ENCODE measurements at places on chromosomes 7 and 10.

GRCh38 chr10:96720422-96721206 lies at the start of gene PIK3AP1:
Gene PIK3AP1 (minus strand): TSS chr10:96720514. CDS start chr10:96720394, 120 bp downstream.
- DNase-seq = no peak

GRCh38 chr7:76108540-76109233 lies 60.8 kb downstream of the MDH2 start:
- peak; percentile 72 for DNase-seq

- DNase-seq = no peak
Measured at GRCh38 chr7:44335184-44335583, 9.8 kb upstream of the CAMK2B start.

DNA sequence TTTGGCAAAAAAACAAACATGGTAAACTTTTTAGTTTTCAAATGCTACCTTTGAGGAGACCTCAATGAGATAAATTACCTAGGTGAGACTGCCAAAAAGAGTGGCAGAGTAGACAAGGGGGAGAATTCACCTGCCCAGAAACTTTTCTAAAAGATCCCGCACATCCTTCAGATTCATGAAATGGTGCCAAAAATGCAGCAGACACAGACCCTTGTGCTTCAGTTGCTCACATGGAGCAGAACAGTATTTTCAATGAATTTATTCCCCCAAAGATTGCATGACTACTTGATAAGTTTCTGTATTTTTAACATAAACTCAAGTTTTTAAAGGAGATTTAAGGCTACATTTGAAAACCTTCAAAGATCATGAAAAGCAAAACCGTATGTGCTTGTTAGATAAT lies 270.0 kb downstream of the TRIL start:
- DNase-seq = no peak

DNA sequence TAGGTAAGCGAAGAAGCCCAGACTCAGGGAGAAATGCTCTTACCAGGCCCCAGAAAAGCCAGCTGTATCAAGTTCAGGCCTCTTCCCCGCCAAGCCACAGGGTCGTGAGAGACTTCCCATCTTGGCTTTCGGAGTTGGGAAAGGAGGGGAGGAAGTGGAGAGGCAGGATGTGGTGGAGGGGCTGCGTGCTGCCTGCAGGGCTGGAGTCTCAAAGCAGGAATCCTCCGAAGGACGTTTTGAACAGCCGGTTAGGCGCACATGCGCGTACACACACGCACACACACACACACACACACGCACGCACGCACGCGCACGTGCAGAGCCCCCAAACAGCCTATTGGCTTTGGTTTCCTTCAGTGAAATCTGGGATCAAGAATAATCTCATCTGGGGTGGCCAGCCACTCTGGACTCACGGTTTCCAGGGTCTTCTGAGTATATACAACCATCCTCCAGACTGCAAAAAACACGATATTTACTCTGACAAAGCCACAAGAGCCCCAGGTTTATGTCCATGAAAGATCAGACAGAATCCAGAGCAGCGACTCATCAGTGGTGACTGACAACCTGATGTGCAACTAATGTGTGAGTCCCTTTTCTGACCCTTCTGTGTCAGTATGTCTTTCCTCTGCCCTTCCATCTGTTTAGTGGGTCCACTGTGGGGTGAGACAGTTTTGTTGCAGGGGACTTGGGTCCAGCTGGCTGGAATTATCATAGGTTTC lies 115.0 kb upstream of the ZNF438 start:
- peak; percentile 93 for DNase-seq

- DNase-seq = no peak
Measured at GRCh38 chr10:44949127-44949802, 10.3 kb upstream of the RASSF4 start.

DNA sequence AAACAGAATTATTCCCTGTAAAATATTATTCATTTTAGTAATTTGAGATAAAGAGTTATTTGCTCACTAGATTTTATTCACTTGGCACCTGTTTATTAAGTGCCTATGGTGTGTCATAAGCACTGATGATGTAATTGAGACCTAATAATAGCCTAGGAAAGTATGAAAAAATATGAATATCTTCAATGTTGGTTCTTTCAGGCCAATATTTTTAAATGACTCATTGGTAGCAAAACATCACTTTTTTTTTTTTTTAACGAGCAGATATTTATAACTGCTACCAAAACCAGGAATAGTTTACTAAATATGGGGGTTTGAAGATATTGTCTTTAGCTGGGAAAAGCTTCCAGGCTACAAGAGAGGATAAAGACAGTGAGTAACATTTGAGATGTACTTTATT lies 228.0 kb downstream of the PRKG1 start:
- DNase-seq = peak; percentile 33

DNA sequence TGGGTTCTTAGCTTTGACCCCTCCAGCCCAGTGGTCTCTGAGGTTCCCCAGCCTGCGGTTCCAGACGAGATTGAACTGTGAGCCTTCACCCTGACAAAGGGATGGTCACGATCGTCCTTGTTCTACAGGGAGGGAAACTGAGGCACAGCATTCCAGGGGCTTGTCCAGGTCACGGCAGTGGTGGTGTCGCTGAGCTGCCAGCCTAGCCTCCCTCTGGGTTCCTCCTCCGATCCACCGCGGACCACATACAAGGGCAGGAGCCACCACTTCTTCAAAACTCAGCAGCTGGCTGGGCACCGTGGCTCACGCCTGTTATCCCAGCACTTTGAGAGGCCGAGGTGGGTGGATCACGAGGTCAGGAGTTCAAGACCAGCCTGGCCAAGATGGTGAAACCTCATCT lies 35.8 kb downstream of the ELFN1 start:
- DNase-seq = no peak

GRCh38 chr10:111267673-111268072 lies 190.8 kb downstream of the ADRA2A start:
- no peak for DNase-seq

DNA sequence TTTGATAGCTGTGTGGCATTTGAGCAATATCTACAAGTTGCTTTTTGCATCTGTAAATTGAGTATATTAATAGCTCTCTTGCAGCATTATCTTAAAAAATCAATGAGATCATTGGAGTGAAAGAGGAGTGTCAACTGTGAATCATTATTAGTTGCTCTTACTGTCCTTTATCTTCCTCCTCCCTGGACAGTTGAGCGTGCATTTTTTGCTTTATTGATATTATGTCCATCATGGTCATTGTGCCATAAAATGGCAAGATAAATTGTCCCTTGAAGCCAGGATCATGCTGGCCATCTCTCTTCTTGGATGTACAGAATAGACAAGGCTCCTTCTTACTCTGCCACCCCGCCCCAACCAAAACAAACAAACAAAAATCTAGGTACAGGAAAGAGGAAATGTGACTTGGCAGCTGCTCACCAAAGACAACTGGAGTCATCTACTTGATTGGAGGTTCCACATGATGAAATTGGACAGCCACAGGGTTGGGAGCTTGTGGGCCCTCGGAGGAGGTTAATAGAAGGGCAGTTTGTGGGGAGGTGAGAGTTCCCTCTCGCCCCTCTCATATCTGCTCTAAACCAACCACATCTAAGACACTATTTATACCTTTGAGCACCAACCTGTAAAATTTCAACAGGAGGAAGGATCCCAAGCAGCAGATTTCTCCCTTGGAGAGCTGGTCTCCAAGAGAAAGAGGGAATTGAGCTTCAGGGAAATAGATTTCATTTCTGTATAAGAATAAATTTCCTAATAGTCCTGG lies 252.7 kb downstream of the SKIDA1 start:
- no peak for DNase-seq

DNA sequence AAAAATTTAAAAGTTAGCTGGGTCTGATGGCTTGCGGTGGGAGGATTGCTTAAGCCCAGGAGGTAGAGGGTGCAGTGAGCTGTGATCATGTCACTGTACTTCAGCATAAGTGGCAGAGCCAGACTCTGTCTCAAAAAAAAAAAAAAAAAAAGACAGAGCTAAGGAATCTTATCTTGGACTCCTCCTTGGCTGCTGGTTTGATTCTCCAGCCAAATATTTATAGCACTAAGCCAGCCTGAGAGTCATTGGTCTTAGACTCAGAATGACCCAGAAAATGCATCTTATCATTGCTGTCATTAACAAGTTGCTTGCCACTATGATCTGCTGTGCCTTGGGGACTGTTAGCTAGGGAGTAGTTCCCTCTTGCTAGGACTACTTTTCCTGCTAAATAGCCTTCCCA lies 164.7 kb downstream of the GNAT3 start:
- no peak for DNase-seq

DNA sequence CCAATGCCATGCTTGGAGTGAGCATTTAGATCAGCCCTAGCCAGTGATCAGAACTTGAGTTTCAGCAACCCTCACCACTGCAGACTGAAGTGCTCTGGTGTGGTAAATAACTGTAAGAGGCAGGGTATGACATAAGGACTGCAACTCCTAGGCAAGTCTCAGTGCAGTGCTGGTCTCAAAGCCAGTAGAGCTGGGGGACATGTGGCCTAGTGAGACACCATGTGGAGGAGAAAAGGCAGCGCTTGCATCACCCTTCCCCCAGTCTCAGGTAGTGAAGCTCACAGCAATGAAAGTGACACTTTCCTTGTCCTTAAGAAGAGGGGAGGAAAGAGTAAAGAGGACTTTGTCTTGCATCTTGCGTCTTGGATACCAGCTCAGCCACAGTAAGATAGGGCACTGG lies 386.8 kb upstream of the POT1 start:
- DNase-seq = no peak

- no peak for DNase-seq
Measured at GRCh38 chr7:156379324-156380070, 261.1 kb upstream of the RNF32 start.

- DNase-seq = no peak
Measured at GRCh38 chr7:45525057-45525456, 49.1 kb upstream of the ADCY1 start.

- no peak for DNase-seq
Measured at GRCh38 chr7:45709168-45710042, 135.2 kb downstream of the ADCY1 start.

- DNase-seq = peak; percentile 84
Measured at GRCh38 chr10:61836888-61837754, 64.4 kb upstream of the ARID5B start.

GRCh38 chr7:1407892-1408291 lies 51.4 kb downstream of the MICALL2 start:
- no peak for DNase-seq

DNA sequence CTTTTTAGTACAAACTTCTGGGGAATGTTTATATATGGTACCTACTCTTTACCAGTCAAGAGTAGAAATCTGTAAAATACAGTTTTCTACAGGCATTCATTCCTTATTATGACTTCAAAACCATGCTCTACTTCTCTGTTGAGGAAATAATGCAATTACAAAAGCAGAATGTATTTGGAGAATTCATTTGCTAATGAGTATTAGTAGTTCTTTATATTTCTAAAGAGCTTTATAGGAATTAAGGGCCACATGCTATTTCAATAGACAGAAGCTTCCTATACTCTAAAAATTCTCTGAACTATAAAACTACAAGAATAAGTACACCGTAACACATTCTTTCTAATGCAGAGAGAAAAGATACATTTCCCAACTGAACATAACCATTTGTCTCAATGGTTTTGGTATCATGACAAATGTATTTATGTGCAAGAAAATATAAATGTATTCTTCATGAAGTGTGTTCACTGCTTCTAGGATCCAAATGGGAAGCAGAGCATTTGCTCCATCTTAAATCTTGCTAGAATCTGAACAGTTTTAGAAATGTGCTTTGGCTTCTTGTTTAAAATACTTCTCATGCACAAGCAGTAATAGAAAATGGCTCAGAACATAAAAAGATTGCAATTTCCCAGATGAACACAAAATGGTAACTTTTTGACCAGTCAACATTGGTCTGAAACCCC lies 21.8 kb downstream of the CDK1 start:
- DNase-seq = no peak

GRCh38 chr10:100687143-100688003 lies 58.0 kb upstream of the PAX2 start:
- DNase-seq = no peak

- no peak for DNase-seq
Measured at GRCh38 chr7:155787171-155787851, 25.0 kb downstream of the SHH start.

DNA sequence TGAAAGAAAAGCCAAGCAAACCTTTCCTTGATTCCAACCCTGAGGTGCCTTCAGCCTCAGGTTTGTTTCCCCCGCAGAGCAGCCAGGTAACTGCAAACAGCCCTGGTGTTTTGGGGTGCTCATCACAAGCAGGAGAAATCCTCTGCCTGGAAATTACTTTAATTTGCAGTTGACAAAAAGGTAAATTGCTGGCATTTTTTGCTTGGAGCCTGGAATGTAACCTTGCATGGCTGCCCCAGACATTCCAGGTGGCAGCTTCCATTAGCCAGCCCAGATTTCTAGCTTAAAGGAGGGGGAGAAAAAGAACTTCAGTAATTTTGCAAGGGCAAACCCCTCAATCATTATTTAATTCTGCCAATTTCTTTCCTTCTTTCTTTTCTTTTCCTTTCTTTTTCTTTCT lies 194.4 kb downstream of the MYOF start:
- no peak for DNase-seq

GRCh38 chr10:22837351-22837750 lies 90.5 kb upstream of the ARMC3 start:
- DNase-seq = no peak

- no peak for DNase-seq
Measured at GRCh38 chr10:12919574-12919973, 81.9 kb downstream of the CCDC3 start.

- no peak for DNase-seq
Measured at GRCh38 chr10:109880886-109881768, 42.2 kb downstream of the XPNPEP1 start.

DNA sequence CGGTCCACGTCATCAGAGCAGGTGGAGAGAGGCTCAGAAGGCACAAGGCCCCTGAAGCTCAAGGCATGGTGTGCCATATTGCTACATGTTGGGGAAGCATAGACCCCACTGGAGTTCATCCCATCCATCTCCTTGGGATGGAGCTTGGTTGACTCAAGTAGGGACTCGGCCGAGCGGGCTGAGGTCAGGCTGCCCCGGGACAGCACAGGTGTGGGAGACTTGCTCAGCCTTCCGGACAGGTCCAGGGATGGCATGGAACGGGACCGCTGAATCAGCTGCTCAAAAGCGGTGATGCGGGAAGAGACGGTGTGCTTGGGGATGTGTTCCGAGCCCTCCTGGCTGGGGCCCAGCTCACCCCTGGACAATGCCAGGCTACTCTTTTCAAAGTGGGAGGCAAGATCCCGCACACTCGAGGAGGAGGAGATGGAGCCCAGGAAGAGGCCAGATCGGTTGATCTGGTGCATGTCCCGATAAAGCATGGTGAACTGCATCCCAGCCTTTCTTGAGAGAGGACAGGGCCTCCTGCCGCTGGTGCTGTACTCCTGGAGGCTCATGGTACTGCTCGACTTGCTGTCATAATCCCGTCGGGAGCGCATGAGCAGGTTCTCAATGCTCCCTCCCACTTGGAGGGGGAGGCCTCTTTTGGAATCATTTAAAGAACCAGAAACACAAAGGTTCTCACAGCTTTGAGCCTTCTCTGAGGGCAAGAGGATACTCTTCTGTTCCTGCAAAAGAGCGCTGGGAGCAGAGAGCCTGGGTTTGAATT lies 65.6 kb upstream of the PDLIM1 start:
- no peak for DNase-seq

- DNase-seq = no peak
Measured at GRCh38 chr7:71659622-71660021, 527.7 kb downstream of the GALNT17 start.

- DNase-seq = no peak
Measured at GRCh38 chr10:28765641-28766040, 88.3 kb downstream of the BAMBI start.

Measured in fibroblast of skin of right biceps (primary cell).